ENCODE measurements at places on chromosomes 6 and 20.

- DNase-seq = no peak
These were observed 91.7 kb downstream of the CLIC5 start for GRCh38 chr6:45923831-45924391.

DNA sequence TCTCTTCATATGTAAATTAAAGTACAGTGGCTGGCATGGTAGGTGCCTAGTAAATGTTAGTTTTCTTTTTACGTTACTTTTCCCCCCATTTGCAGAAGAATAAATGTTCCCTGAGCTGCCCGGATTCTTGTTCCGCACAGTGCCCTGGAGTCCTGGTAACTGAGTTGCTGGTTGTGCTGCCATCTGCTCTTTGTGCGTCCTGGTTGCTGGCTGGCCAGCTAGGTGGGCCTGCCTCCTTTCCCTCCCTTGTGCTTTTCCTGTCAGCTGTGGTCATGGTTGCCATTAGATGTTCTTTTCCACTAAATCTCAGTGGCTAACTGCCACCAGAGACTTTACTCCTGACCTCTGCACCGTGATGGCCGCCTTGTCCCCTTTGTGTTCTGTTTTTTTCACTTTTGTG lies 28.6 kb downstream of the CEP43 start:
- no peak for DNase-seq

GRCh38 chr20:43159994-43160393 lies 29.7 kb downstream of the PTPRT start:
- DNase-seq = no peak

DNA sequence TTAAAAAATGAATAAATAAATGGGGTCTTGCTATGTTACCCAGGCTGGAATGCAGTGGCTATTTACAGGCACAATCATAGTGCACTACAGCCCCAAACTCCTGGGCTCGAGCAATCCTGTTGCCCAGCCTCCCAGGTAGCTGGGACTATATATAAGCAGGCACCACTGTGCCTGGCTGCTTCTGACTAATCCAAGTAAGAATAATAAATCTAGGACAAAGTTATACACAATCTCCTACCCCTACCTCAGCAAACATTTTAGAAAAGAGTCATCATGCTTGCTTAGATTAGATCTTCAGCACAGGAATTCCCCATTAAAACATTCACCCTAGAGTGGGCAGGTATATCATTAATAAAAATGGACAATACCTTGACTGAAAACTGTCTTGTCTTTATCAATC lies 124.6 kb downstream of the REV3L start:
- no peak for DNase-seq

DNA sequence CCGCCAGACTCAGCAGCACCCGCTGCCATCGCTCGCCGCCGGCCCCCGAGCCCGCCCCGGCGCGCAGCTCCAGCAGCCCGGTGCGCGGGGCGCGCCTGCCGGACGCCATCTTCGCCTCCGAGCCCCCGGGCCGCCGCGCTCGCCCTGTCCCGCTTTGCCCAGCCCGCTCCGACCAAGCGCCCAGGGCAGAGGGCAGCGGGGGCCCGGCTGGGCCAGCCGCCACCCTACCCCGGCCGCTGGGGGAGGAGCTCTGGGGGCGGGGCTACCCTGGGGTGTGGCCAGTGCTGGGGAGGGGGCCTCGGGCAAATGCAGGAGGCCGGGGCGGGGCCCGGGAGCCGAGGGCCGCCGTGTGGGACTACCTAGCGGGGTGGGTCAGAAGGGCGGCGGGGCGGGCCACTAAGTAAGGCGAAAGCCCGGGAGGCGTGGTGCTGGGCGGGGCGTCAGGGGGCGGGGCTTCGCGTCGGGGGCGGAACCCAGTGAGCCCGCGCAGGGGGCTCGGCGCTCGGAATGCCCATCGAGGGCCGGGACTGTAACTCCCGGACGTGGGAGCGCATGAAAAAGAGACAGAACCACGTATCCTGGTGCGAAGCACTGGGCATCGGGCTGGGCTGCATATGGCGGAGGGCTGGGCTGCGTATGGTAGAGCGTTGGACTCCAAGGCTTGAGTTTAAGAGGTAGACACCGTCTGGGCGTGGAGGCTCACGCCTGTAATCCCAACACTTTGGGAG lies at the start of gene SNTA1:
SNTA1 (minus strand) TSS at position 252 of the 728 bp plus-strand sequence; CDS start at position 109, 143 bp downstream.
- peak; percentile 83 for DNase-seq

- DNase-seq = no peak
These were observed 27.8 kb downstream of the TNFAIP3 start for GRCh38 chr6:137894779-137895385.

GRCh38 chr6:45148711-45149341 lies 179.3 kb upstream of the RUNX2 start:
- DNase-seq = no peak

- no peak for DNase-seq
These were observed 63.5 kb downstream of the NUDT3 start for GRCh38 chr6:34328969-34329368.

GRCh38 chr20:50734730-50735679 lies 3.6 kb downstream of the PARD6B start:
- DNase-seq = no peak

- DNase-seq = no peak
These were observed 1.9 kb downstream of the PNRC1 start for GRCh38 chr6:89082486-89082891.

DNA sequence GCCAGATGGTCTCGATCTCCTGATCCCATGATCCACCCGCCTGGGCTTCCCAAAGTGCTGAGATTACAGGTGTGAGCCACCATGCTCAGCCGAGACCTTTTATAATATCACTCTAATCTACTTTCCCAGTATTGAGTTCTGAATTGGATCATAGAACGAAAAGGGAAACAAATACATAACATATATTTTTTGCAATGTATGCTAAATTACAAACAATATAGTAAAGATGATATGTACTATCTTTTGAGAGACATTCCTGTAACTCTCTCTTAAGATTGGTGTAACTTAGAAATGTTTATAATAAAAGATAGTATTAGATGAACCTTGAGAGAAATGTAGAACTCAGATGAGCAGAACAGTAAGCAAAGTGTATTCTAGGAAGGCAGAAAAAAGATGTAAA lies 129.2 kb upstream of the TENT5A start:
- no peak for DNase-seq

DNA sequence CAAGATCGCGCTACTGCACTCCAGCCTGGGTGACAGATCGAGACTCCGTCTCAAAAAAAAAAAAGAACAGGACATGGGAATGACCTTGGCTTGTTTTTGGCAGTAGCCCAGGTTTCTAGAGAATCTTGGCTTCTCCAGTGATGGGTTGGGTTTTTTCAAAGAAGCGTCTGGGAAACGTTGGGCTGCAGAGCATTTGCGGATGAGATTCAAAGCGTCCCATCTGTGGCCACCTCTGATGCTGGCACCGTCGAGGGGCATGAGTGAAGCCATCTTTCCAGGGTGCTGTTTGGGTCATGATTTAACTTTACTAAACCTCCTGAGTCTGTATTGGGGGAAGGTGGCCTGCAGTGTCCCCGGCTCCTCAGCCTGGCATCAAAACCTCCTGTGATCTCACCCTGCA lies 43.2 kb upstream of the SRF start:
- DNase-seq = no peak

- no peak for DNase-seq
These were observed 435.3 kb upstream of the SPTLC3 start for GRCh38 chr20:12573442-12573841.

DNA sequence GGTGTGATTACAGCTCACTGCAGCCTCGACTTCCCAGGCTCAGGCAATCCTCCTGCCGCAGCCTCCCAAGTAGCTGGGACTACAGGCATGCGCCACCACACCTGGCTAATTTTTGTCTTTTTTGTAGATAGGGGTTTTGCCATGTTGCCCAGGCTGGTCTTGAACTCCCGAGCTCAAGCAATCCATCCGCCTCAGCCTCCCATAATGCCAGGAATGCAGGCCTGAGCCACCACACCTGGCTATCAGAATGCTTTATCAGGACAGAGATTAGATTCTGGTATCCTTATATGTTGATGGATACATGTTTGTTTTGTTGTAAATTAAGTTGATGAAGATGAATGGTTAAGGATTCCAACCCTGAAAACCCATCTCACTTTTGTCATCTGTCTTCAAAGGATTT lies 24.2 kb downstream of the LHFPL5 start:
- DNase-seq = no peak

GRCh38 chr20:16417001-16417400 lies 156.2 kb downstream of the KIF16B start:
- no peak for DNase-seq

GRCh38 chr6:152004036-152004566 lies 196.6 kb downstream of the ESR1 start:
- DNase-seq = no peak

DNA sequence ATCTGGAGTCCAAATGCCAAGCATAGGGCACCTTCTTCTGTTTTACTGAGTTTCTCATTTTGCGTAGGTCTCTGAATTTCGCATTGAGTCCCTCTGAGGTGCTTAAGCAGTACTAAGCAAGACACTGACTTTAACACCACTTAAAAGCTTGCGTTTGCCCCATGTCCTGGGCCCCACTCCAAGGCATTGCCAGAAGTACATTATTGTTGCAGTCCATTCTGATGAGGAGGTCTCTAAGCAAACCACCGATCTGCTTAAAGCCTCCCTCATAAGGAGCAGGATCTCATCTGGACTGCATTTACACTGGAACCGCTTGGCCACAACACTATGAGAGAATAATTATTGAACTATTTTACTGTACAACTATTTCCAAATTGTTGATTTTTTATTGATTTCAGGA lies 16.3 kb downstream of the BMP2 start:
- no peak for DNase-seq

GRCh38 chr6:81894788-81895271 lies 142.3 kb upstream of the TENT5A start:
- peak; percentile 97 for DNase-seq

DNA sequence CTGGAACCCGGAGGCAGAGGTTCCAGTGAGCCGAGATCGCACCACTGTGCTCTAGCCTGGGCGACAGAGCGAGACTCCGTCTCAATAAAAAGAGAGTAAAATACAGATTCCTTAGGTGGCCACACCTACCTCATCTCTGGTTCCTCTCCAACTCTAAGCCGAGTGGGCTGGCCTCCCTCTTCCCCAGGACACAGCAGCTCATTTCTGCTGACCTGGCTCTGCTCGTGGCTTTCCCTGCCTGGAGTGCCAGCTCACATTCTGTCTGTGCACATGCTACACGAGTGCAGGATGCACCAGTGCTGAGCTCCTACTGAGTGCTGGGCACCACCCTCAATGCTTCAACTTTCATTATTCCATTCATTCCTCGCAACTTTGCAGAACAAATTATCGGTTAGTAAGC lies 28.8 kb downstream of the EFCAB8 start:
- no peak for DNase-seq

DNA sequence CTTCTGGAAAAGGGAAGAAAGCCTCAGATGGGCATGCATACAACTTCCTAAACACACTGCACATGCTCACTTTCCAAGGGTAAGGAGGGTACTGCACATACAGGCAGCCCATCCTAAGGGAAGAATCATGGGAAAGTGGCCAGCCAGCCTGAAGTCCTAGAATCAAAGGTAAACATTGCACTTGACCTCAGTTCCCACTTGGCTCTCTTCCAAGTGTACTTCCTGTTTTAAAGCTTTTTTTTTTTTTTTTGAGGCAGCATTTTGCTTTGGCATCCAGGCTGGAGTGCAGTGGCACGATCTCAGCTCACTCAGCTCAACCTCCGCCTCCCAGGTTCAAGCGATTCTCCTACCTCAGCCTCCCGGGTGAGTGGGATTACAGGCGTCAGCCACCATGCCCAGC lies 225.3 kb upstream of the EPHA7 start:
- DNase-seq = no peak

GRCh38 chr6:130216620-130217019 lies 6.1 kb downstream of the SAMD3 start:
- no peak for DNase-seq

DNA sequence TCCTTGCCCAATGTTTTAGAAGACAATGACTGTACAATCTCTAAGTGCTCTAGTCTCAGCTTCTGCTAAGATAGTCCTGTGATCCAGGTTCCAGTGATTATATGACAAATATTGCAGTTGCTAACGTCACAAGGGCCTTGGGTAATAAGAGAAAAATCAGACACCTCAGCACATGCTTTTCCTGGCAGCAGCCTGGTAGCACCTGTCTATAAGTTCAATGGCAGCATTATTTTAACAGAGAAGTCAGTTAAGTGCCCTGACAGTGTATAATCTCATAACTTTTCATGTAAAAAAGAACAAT lies 121.3 kb upstream of the BCLAF1 start:
- no peak for DNase-seq

GRCh38 chr6:132715204-132715603 lies 1.3 kb upstream of the VNN1 start:
- DNase-seq = peak; percentile 66

DNA sequence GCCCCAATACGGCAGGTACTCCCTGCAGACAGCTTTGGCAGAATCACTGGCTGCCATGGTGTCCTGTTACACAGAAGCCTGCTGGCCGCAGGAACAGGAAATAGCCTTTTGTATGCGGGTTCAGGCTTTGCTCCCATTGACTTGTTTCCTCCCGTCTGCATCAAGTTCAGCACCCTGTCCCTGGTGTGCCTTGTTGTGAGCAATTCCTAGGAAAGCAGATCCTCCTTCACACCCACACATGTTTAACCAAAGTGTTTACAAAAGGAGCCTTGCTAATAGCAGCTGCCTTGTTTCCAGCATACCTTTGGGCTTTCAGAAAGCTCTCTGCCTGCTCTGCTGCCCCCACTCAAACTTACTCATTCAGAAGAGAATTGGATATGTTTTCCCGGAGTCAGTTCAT lies 127.2 kb upstream of the SUPT3H start:
- no peak for DNase-seq

- no peak for DNase-seq
These were observed 2.8 kb upstream of the LRRC1 start for GRCh38 chr6:53792016-53792415.

DNA sequence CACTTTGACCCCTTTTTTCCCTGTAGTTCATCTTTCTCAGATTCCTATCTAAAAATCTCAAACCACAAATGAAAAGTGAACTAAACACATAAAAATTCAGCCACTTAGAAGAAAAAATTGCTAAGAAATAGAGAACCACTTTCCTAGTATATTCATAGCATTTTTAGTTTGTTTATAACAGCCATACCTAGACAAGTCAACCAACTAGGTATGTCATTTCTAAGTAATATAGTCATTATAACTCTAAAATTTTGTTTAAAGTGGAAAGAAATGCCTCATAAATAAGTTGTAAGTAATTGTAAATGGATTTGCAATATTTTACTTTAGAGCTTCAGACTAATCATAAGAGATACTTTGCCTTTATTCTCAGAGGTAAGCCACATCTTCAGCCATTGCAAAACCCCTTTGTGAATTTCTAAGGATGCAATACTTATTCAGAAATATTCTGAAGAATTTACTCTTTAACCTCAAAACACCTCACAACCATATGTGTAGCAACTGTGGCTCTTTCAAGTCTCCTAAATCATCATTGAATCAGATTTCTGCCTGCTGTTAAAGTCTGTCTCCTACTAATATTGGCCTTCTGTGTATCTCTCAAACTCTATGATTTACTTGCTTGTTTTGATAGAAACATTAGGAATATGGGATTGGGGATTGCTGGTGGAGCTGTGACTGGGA lies 6.9 kb upstream of the SUMO4 start:
- no peak for DNase-seq

- no peak for DNase-seq
These were observed 51.4 kb upstream of the PTGIS start for GRCh38 chr20:49619113-49620048.
